CD4-positive, alpha-beta T cell treated with Interleukin-6 for 4 hours (primary cell): ENCODE measurements at places on chromosomes 6 and 20.

DNA sequence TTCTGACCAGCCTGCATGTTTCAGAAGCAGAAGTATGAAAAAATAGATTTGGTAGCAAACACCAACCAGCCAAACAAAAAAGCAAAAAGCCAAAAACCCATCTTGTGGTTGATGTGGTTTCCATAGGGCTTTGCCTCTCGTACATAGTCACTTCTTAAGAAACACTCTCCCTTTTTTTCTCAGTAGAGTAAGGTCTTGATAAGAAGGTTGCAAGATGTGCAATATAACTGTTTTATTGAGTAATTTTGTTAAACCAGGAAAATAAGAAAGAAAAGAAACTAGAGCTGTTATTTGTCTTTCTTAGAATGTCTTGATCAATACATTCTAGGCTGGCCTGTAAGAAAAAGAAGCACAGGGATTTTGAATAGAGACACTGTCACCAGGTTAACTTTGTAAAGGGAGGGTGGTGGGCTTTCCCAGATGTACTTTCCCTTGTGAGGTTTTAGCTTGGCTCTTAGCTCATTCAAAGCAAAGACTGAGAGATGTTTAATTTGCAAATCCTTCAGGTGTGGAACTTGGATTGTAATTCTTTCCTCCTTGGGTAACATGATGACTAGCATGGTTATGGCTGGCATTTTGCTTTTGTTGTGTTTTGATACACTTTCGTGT, 49.7 kb downstream of the AKAP12 start:
- no peak for DNase-seq

DNA sequence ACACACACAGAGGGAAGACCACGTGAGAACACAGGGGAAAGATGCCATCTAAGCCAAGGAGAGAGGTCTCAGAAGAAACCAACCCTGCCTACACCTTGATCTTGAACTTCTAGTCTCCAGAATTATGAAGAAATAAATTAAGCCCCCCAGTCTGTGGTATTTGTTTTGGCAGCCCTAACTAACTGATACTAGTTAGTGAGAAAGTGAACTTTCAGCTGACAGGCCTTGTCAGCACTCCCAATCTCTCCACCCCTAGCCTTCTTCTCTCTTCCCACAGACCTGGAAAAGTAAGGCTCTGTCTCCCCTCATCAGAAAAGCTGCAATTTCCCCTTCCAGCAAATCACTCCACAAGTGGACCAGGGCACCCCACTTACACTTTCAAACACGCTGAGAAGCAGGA, 108.6 kb upstream of the CDYL start:
- no peak for DNase-seq

DNA sequence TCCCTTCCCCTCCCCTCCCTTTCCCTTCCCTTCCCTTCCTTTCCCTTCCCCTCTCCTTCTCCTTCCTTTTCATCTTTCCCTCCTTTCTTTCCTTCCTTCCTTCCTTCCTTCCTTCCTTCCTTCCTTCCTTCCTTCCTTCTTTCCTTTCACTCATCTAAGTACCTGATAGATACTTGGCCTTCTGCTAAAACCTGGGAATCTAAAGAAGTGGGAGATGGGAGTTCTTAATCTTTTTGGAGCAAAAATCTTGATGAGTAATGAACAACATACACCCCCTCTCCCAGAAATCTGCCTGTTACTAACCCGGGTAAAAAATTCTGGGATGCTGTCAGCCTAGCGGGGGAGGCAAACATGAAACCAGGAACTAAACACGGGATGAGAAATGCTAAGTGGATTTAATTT, 100.7 kb downstream of the VEGFA start:
- no peak for DNase-seq

DNA sequence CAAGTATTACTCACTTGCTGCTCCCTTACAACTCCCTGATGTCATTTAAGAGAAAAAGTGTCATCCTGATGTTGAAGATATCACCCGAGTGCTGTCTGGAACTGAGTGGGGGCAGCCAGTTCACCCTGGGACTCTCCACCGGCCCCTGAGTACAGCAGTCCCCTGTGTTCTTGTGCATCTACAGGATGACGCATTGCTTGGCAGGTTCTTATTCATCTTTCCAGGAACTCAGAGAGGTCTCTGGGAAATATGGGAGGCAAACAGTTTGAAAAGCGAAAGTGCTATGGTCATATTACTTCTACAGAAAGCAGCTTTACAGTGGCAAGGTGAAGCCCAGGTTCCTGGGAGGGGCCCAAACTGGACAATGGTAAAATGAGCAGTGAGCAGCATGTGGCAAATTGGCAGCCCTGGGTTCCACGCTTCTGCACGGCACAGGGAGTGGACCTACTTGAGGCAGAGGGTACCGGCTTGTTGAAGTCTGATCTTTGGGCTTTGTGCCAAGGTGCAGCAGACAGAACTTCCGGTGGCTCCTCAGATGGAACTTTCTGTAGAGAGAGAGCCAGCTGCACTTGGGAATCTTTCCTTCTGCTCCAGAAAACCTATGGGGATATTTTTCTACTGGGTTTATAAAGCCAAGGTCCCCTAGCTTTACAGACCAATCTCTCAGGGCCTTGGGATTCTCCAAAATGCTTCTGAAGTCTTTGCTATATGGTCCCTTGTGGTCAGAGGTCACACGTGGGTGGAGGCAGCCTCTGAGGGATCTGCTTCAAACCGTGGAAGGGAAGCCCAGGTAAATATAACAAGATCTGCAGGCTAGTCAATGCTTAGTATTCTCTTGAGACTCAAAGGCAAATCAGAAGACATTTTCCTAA, 128.3 kb downstream of the MAP3K7 start:
- peak; percentile 78 for DNase-seq

DNA sequence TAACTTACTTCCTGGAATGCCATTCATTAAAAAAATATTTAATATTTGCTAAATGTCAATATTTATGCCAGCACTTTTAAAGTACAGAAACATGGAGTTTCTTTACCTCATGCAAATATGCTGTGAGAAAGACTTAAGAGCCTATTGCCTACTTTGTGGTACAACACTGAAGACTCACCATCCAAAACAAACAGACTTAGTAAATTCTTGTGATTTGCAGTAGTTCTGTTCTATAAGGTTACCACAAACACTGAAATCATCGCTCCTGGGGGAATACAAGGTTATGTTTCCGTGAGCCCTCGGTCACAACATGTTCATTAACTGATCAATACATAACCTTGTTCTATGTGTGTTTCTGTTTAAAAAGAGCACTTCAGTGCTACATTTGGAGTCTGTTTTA, 78.3 kb downstream of the ATG5 start:
- no peak for DNase-seq
